ENCODE measurements at places on chromosomes 4 and X.

DNA sequence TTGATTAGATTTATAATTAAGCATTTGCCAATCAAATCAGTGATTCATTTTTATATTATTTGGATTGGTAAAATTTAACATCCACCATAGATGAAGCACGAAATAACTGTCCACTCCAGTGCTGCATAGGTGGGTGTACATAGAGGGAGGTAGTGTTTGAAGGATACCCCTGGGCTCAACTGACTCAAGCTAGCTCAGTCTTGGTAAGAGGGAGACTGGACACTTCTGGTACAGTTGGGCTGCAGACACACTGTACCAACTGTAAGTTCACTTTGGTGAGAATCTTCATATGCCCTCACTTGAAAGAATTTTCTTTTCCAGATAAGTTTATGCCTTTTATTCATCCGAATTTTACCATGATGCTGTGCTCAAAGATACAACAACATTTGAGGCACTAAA is 48.6 kb upstream of the UGT2B15 start:
- no peak for DNase-seq

GRCh38 chr4:145281951-145282350 is 101.6 kb upstream of the OTUD4 start:
- DNase-seq: no peak

GRCh38 chr4:82123934-82124333 is 249.9 kb downstream of the HNRNPD start:
- no peak for DNase-seq

GRCh38 chr4:24044610-24045589 is 155.1 kb upstream of the PPARGC1A start:
- DNase-seq: no peak

GRCh38 chrX:15468036-15468435 is 25.1 kb downstream of the PIR start:
- DNase-seq: no peak

DNA sequence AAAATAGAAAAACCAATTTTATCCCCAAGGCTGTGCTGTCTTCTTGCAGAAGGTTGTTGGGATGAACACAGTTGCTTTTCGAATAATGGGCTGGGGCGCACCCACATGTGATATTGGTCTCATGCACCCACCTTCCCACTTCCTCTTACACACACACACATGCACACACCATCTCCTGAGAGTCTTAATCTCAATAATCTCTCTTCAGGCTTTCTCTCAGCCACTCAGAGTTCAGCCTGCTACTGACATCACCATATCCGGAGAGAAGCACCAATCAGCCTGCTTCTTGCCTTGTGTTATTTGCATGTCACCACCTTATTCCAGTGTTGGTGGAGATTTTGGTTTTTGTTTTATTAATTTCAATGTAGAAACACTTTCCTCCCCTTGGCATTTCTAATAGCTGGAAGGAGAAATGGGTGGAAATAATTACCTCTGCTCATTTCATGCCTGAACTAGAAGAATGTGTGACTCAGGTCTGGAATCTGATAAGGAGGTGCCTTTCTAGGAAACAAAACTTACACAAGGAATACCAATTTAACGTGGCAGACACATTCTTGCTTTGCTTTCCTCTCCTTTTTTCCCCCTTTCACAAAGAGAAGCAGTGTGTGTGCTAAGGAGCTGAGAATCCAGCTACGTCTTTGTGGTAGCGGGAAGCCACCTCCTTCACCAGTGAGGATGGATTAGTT is 400.2 kb downstream of the MID1IP1 start:
- DNase-seq: peak; percentile 14

DNA sequence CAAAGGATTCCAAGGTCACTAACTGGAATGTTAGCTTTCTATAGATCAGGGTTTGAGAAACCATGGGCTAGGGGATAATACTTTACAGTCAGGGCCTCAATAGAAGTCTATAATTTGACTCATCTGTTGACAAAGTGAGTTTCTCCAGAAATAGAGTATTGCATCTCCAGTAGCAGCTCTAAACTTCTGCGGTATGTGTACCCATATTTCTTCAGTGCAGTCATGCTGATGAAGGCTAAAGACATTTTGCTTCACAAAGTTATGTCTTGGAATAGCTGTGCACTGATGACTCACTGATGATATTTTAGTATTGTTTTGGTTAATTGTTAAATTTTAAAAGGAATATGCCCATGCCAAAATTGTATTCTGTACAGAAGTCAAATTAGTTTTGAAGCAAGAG is 464.9 kb upstream of the AMOT start:
- no peak for DNase-seq

GRCh38 chr4:26257850-26258249 is 63.0 kb upstream of the RBPJ start:
- no peak for DNase-seq

GRCh38 chr4:72567821-72568675 is 973 bp downstream of the ADAMTS3 start:
- DNase-seq: peak; percentile 8

DNA sequence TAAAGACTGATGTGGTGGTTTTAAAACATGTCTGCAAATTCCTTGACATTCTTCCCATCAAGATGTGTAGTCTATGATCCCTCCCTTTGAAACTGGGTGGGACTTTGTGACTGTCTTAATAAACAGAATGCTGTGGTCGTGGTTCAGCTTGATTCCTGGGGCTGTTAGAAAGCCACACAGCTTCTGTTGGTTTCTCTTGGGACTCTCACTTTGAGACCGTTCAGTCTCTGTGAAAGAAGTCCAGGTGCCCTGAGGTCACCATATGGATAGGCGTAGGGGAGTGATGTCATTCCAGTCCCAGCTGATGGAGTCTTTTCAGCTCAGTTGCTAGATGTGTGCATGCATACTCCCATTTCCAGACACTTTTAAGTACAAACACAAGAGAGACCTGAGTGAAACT is 216.6 kb downstream of the KDR start:
- no peak for DNase-seq

- no peak for DNase-seq
Measured at GRCh38 chrX:327660-328126, 9.1 kb upstream of the GTPBP6 start.

- no peak for DNase-seq
Measured at GRCh38 chrX:83504721-83505479, 3.2 kb upstream of the POU3F4 start.

Measured in activated T-cell treated with anti-CD3 and anti-CD28 coated beads, Interleukin-2, amount 50 U/mL, for 72 hours (primary cell).